ENCODE measurements at places on chromosomes 5 and 9.

DNA sequence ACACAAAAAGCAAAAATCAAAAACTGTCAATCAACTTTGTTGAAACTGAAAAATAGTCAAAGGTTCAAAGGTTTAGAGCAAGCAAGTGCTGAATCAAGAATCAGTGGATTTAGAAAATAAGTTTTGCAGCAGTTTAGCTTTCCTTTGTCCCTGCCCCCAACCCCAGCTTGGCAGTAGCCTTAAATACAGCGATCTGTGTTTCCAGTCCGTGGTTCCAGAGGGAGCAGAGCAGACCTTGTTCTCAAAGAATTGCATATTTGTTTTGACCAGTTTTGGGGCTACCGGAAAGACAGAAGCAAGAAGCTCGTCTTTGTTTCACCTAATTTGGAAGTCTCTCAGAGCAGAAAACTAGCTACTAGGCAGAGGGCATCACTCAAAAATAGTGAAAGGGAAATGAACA is 57.2 kb upstream of the PRDM9 start:
- DNase-seq, result no peak

DNA sequence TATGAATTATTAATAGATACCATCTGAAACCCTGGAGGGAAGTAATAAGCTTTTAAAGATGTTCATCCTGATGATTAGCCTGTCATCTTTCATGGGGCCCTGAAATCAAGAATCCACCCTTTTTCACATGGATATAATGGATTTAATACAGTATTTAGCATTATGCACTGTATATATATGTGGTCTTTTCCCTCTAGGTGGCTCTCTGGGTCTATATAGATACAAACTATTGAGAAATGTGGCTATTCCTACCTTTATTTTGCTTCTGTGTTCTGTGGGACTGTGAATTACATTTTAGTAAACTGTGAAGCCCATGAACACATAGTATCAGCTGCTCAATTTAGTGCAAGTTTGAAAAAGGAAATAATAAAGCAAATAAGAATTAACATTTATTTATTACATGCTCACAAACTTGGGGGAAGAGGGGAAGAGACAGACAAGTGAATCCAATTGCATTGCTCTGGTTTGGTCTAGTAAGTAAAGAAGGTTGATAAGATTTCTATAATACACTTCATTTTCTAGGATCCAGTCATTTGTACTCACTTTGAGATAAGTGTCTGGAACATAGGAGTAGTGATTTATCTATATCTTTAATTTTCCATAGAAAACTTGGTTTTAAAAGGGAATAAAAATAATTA is 112.2 kb downstream of the SCAMP1 start:
- DNase-seq, result no peak

DNA sequence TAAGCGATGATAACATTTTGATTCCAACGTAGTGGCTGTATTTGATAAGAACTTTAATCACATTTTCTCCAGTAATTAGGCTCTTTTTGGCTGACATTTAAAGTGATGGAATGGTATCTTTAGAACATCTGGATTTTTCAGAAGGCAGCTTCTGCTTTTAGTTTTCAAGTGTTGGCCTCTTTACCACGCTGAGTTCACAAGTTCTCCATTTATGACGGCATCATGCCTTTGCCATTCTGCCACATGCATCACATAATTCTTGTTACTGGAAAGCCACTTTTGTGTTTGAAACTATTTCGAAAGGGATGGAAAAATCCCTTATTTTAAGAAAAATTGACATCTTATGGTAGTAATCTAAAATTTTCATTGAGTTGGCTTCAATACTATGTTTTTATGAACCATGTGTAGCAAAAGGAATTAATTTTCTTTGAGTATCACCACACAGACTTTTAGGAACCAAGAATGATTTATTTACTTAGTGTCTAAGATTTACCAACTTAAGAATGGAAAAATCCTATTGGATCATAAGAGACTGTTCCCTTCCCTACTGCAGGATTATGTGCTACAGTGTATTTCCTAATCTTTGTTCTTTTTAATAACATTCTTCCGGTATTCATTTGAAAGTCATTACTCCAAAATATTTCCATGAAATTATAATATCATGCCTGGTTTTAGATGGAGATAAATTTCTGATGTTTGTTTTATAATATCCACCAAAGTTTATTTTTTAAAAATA is 344.2 kb downstream of the ADGRV1 start:
- no peak for DNase-seq

DNA sequence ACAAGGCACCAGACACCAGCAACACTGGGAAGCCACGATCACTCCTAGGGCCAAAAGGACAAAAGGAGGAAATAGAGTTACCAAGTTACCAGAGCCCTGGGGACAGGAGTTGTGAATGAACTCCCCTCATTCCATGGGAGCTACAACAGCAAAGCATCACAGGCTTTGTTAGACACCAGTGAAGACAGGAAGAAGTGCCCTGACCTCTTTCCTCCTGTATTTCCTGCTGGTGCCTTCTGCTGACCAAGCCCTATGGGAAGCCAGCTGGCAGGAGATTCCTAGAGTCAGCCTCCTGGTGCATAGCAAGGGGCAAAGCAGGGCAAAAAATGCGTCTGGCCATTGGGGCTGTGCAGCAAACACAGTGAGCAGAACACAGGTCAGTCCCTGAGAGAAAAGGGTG is 374.7 kb downstream of the ZSWIM6 start:
- DNase-seq, result no peak

DNA sequence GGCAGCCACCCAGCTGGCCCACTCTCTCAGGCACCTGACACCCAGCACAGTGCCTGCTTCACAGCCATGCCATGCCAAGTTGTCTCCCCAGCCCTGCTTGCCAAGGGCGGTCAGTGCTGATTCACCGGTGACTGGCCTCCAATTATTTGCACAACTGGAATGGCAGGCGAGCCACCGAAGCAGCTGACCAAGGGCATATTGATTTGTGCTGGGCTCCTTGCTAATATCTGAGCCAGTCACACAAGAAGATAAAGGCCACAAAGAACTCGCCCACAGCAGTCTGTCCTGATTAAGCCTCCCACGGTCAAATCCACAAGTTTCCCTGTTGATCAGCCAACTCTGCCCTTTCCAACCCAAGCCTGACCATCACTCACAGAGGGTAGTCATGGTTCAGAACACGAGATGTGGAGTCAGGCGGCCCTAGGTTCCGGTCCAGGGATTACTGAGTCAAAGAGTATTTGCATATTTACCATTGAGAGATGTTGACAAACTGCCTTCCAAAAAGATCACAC is 6.4 kb upstream of the EEIG1 start:
- no peak for DNase-seq

- no peak for DNase-seq
Observed at GRCh38 chr9:32334112-32334511, 50.3 kb upstream of the ACO1 start.

- no peak for DNase-seq
Observed at GRCh38 chr5:37893434-37894134, 53.7 kb upstream of the GDNF start.

DNA sequence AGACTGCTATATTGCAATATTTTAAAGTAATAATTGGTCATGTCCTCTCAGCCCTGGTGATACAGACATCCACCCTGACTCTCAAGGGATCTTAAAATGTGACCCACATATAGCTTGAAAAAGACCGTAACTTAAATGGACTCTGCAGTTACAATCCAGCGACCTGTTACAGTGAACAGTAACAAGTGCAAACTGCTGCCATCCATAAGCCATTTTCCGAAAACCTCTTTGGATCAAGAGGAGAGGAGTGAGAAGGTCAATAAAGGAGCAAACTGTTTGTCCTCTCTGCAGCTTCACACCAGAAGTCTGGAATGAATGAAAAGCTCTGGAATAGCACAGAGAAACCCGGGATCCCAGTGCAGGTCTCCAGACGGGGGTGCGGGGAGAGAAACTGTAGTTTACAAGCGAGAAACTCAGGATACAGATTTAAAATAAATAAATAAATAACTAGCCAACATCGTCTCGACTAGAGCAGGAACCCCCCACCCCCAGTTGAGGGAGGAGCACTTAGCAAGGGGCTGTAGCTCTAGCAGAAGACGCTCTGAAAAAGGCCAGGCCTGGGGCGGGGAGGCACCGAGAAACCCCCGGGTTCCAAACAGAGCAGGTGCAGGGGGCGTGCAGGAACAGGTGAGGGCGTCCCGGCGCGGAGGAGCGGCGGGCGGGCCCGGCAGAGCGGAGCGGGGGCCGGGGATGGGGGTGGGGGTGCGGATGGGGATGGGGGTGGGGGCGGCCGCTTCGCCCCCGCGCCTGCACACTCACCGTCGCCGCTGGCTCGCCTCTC is 572 bp downstream of the ZDHHC21 start:
- DNase-seq, result peak; percentile 68

DNA sequence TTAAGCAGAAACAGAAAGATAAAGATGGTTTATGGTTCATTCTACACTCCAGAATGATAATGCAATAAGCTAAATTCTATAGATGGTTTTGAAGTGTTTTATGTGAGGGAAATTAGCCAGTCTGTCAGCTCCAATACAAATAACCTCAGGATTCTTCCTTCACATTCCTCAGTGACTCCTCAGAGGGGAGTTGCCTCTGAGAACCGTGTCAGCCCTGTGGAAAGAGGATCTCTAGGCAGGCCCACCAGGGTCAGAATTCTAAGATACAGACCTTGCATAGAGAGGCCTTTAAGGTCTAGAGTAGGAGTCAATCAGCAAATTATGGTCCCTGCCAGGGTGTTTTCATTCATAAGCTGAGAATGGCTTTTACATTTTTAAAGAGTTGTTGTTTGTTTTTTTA is 26.6 kb downstream of the RUSC2 start:
- no peak for DNase-seq

- no peak for DNase-seq
Observed at GRCh38 chr9:9730174-9730573, 882.6 kb downstream of the PTPRD start.

DNA sequence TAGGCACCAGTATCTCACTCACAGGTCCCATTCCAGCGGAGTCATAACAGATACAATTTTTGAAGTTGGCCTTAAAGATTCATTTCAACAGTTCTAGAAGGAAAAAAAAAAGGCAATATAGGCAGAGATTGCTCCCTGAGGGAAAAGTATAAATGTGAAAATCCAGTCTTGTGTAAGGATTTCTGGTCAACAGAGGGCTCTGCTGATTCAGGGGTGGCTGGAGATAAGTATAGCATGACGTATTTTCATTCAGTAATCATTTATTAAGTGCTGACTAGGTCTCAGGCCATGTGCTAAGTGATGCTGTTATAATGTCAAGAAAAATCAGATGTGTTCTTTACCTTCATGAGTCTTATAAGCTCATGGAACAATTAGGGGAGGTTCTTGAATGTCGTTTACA is 377.3 kb upstream of the MEF2C start:
- DNase-seq, result no peak

DNA sequence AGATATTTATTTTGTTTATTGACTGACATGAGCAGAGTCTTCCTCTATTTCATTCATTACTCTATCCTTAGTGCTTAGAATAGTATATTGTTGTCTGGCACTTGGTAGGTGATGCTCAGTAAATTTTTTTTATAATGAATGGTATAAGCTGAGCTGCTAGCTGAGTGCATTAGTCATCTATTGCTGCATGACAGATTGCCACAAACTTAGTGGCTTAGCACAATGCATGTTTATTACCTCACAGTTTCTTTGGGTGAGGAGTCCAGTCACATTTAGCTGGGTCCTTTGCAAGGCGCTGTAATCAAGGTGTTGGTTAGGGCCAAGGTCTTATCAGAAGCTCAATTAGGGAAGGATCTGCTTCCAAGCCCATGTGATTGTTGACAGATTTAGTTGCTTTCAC is 23.1 kb downstream of the SMAD5 start:
- DNase-seq, result no peak

GRCh38 chr9:107782789-107783188 is 293.2 kb upstream of the KLF4 start:
- DNase-seq, result no peak

- no peak for DNase-seq
Observed at GRCh38 chr5:19745247-19745646, 242.8 kb downstream of the CDH18 start.

- peak; percentile 23 for DNase-seq
Observed at GRCh38 chr5:76082772-76083554, at the start of gene SV2C. TSS of gene SV2C (plus strand) at chr5:76083383. CDS start at chr5:76131751, 48,368 bp downstream.

DNA sequence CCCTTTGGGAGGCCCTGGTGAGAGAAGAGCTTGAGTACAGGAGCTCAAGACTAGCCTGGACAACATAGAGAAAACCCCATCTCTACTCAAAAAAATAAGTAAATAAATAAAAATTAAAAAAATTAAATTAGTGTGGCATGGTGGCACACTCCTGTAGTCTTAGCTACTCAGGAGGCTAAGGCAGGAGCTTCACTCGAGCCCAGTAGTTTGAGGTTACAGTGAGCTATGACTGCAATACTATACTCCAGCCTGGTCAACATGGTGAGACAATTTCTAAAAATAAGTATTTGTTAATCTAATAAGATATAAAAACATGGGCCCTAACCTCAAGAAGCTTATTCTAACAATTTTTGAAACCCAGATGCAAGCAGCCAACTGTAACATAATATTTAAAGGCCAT is 7.6 kb downstream of the RNF38 start:
- DNase-seq, result no peak

- no peak for DNase-seq
Observed at GRCh38 chr9:77929942-77930341, 101.7 kb downstream of the GNAQ start.

DNA sequence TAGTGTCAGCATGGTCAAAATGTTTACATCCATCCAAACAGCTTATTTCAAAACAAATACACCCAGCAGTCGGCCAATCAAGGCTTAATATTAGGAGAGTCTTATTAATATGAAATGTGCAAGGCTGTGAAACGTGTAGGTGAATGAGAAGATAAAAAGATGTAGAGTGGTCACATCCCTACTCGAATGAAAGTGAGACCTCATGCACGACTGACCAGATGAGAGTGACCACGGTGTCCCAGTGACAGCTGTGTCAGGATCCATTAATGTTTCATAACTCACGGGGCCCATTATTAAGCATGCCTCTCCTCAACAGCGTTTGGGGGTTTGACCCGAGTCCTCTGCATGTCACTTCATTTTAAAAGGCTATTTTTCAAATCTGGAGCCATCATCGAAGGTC is 39.4 kb upstream of the SSBP2 start:
- DNase-seq, result no peak

- DNase-seq, result no peak
Observed at GRCh38 chr5:38845526-38846378, at the start of gene OSMR. TSS of gene OSMR (plus strand) at chr5:38846012. CDS start at chr5:38869045, 23,033 bp downstream.

GRCh38 chr5:61450493-61451279 is 118.6 kb downstream of the ZSWIM6 start:
- peak; percentile 41 for DNase-seq

GRCh38 chr5:79774171-79774854 is 84.7 kb downstream of the CMYA5 start:
- DNase-seq, result no peak
